ENCODE measurements at places on chromosomes 1 and 21. TPM values are rescaled to one million over a fixed set of nuclear protein-coding genes. Genes with fewer than 3 reads are reported as not detected.

Gene WNT3A
- 0.09 TPM for polyA plus RNA-seq

Gene HMCN1
- 47.9 TPM for polyA plus RNA-seq

Gene CELA3B
- polyA plus RNA-seq = not detected

- DNase-seq = no peak
These were observed at the start of gene ADCY10 for GRCh38 chr1:167913895-167914496. ADCY10 (minus strand) TSS chr1:167914134; CDS start chr1:167905140, 8,994 bp downstream.

DNA sequence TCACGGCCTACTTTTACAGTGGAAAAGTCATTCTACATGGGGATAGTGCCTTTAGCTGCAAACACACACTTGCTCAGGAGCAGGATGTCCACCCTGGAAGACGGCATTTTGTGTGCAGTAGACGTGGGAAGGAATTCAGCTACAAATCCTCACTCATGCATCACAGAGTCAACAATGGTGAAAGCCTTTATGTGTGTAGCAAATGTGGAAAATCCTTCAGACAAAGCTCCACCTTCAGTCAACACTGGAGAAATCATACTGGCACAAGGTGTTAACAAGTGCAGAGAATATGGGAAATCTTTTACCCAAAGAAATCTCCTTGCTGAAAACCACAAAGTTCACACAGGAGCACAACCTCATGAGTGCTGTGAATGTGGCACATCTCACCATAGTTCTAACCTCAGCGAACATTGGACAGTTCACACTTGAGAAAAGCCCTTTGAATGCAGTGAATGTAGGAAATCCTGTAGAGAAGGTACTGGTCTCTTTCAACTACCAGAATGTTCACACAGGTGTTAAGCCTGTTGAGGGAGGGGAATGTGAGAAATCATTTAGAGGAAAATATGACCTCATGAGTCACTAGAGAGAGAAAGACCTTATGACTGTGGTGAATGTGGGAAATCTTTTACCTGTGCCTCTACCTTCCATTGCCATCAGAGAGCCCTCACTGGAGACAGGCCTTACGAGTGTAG, 101.8 kb downstream of the PTGS2 start:
- DNase-seq = no peak

GRCh38 chr21:32198384-32198783, 80.5 kb downstream of the MIS18A start:
- DNase-seq = no peak

GRCh38 chr21:39852021-39852721, 15.1 kb upstream of the PCP4 start:
- no peak for DNase-seq
